ENCODE measurements at places on chromosomes 5 and 9. TPM values are rescaled to one million over a fixed set of nuclear protein-coding genes. Genes with fewer than 3 reads are reported as not detected.

GRCh38 chr9:19998153-19998552 is 209.3 kb upstream of the SLC24A2 start:
- DNase-seq = no peak

The ADAMTS12 gene
- 1.4 TPM for total RNA-seq

DNA sequence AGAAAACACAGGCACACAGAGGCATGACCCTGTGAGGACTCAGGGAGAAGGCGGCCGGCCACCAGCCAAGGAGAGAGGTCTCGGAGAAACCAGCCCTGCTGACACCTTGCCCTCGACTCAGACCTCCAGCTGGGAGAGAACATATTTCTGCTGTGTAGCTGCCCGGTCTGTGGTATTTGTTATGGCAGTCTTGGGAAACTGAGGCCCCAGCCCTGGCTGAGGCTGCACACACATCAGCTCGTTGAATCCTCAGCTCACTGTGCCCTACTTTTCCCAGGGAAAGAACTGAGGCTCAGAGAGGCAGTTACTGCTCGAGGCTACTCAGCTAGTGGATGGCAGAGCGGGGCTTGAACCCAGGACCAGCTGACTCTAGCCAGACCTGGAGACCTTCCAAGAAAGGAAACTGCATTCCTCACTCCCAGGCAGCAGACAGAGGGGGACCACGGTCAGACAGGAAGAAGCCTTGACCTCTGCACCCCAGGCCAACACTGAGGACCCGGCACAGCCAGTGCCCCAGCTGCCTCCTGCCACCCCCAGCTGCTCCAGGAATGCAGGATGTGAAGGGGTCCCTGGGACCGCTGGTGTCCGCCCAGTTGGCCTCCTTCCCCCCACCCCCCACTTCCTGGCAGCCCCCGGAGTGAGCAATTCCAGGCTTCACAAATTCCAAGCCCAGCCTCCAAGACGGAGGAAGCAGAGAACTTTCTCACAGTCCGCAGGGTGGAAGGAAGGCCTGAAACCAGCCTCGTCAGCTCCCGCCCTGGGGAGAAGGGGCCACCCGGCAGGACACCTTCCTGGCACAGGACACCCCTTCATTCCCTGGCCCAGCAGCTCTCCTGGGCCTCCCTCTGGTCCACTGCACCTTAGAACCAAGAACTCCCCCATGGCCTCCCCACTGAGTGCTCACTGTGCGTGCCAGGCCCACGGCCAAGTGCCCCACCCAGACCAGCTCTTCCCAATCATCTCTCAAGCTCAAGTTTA is 69.9 kb downstream of the LRSAM1 start:
- DNase-seq = no peak

DNA sequence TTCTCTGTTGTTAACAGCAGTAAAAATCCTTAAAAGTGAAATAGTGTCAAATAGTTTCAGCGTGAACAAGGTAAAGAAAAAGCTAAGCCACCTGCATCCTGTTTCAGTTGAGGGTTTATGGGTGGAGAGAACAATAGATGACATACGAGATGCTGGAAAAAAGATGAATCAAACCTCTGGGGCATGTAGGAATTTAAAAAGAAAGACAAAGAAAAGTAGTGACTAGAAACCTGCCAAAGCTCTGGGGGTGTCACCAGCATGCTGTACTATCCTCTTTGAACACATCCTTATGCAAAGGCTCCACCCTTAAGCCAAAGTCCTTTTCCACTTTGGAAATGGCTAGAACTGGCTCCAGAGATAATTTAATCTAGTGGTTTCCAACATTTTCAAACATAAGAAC is 22.2 kb downstream of the SCAI start:
- DNase-seq = no peak

GRCh38 chr9:106769331-106769730 is 93.6 kb upstream of the ZNF462 start:
- DNase-seq = no peak

- DNase-seq = no peak
Observed at GRCh38 chr5:110514030-110514429, 212.4 kb downstream of the TMEM232 start.

DNA sequence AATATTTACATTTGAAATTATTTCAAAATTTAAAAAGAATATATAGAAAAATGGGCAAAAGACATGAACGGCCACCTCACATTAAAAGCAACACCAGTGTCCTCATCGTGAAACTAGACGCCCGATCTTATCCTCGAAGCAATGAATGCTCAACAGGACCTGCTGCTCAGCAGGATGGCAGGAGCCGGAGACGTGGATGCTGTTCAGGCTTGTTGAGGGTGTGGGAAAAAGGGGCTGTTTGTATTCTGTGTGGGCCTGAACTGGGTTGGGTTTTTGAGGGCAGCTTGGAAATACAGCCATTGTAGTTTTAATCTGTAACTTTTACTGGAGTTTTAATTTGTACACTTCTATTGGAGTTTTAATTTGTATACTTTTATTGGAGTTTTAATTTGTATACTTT is 20.3 kb downstream of the EXOC3 start:
- no peak for DNase-seq

DNA sequence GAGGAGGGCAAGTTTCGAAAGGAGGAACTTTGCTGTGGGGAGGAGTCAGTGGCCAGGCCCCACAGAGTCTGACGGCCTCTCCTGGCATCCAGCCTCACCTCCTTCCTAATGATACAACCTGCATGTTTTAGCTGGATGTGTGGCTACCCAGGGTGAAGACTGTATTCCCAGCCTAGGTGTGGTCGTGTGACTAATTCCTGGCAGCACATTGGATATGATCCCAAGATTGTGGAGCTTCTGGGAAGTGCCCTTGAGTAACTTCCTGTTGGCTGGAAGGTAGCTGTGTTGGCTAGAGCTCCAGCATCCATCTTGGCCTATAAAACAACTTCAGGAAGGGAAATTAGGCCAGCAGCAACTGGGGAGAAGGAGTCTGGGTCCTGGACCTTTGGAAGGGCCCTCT is 19.0 kb upstream of the LPCAT1 start:
- peak; percentile 33 for DNase-seq

DNA sequence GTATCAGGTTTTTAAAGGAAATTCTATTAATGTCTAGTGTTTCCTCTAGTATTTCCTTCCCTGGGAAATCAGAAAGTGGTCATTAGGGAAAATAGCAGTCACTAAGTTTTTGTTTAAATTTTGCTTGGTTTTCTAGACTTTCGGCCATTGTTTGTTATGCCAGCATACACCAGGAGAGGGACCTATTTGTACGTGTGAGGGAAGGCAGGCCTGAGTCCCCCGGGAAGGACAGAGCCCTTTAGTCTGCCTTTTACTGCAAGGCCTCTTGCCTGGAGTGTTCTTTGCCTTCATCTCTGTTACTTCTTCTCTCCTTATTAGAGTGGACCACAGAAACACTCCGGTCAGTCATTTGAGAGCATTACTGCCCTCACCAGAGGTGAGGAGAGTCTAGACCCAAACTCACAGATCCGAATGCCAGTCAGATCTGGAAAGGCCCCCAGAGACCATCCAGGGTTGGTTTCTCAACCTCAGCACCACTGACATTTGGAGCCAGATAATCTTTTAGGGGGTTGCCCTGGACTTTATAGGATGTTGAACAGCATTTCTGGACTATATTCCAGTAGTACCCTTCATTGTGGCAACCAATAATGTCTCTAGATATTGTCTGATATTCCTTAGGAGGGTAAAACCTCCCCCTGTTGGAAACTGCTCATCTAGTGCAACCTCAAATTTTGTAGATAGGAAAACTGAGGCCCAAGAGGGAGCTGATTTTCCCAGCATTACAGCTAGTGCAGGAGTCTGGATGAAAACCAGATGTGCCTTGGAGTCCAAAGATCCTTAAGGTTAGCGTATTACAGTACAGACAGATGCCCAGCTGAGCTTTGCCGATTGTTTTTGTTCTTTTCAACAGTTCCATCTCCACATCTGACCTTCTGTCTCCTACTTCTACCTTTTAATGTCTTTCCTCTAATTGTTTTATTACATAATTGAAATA is 93.0 kb upstream of the NIPAL4 start:
- peak; percentile 72 for DNase-seq

The IFNK gene
- not detected for total RNA-seq

DNA sequence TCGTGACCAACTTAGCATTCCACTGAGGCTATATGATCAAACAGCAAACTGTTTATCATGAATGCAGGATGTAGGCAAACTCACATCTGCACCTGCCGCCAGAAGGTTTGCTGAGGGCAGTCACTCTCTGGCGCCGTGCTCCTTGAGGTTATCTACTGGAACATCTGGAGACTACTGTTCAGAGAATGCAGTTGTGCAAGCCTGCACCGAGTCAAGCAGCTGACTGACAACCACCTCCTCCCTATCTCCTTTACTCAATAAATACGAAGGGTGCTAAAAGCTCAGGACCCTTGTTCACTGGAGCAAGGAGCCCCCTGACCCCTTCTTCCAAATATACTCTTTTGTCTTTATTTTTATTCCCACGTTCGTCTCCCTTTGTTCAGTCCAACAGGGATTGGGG is 27.1 kb downstream of the CCDC125 start:
- no peak for DNase-seq

DNA sequence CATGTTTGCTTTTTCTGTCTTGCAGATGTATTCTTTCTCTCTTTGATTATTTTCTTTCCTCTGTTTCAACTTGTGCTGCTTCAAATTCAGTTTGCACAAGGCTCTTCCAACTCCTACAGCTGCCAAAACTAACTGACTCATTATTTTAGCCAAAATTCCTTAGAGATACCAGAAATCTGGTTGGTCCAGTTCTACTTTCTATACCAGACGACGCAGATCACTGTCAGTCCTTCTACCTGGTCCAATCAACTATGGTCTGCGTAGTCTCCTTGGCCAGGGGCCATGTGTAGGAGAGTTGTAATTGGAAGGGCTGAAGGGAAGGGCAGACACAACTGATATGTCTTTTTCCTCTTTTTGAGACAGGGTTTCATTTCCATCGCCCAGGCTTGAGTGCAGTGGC is 51.9 kb upstream of the JAK2 start:
- DNase-seq = no peak

DNA sequence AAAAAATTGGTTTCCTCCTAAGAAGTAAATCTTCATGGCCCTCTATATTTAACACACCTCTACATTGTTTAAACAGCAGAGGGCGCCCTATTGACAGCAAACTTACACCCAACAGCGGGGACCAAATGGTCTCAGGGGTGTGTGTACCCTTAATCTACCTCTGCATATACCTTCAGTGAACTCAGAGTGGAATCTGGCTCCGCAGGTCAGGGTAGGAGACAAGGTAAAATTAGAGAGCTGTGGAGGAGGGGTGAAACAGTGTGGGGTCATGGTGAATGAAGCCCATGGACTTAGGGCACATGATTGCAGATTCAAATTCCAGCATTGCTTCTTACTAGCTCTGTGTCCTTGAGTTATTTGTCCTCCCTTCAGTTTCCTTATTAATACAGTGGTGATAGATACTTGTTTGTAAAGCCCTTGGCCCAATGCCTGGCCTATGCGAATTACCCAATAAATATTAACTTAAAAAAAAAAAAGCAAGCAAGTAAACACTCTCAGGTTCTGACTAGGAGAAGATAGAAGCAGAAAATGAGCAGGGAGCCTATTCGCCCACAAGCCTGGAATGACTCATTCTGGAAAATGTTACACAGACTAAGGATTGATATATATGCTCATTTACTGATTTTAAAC is 122.9 kb downstream of the CAVIN4 start:
- DNase-seq = no peak

The SLC45A2 gene
- not detected for total RNA-seq

DNA sequence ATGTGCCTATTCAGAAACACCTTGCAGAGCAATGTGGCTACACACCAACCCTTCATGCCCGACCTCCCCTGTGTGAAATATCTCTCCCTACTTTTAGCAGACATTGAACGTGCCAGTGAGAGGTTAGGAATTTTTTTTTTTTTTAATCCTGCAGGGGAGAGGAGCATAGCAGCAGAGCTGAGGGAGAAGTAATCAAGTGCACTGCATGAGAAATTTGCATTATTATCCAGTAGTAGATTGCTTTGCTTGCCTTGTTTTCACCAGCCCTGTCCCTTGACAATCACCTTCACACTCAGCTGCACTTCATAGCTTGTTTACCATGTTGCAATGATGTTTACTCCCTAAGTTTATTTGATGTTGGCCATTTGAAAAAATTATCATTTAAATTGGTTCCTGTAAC is 489.6 kb upstream of the ZNF608 start:
- no peak for DNase-seq

The SHISAL2B gene
- not detected for total RNA-seq

DNA sequence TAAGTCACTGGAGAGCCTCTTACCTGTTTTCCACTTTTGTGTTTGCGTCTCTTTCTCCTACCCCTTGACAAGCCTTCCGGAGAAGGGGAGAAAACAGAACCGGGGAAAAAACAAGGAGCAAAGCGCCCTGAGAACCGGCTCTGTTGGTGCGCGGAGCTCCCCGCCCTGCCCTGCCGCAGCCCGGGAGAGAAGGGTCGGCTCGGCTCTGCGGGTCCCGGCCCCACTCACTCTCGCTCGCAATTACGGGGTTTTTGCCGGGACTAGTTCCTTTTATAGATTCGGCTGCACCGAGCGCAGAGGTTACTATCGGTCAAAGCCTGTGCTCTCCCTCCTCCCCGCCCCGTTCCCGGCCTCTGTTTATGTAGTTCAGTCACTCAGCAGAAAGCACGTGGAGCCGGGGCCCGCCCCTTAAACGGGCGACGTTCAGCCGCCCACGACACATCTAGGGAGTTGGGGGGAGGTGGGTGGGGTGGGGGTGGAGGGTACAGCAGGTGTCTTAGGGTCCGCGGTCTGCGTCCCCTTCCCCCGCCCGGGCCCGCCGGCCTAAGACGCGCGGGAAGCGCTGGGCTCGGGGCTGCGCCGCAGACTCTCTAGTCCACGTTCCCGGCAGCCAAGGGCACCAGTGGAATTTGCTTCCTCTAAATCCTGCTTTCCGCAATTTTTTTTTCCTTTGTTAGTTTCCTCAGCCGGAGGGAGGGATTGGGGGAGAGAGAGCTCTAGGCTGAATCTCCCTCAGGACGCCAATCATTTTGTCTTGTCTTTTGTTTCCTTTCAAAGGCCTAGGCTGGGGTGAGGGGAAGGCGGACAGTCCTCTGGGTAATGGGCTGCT is at the start of gene ABCA1:
Gene ABCA1, minus strand, starts transcription at position 244 of the 829 bp plus-strand sequence. CDS start 24,476 bp downstream, outside the sequence.
- DNase-seq = peak; percentile 95

DNA sequence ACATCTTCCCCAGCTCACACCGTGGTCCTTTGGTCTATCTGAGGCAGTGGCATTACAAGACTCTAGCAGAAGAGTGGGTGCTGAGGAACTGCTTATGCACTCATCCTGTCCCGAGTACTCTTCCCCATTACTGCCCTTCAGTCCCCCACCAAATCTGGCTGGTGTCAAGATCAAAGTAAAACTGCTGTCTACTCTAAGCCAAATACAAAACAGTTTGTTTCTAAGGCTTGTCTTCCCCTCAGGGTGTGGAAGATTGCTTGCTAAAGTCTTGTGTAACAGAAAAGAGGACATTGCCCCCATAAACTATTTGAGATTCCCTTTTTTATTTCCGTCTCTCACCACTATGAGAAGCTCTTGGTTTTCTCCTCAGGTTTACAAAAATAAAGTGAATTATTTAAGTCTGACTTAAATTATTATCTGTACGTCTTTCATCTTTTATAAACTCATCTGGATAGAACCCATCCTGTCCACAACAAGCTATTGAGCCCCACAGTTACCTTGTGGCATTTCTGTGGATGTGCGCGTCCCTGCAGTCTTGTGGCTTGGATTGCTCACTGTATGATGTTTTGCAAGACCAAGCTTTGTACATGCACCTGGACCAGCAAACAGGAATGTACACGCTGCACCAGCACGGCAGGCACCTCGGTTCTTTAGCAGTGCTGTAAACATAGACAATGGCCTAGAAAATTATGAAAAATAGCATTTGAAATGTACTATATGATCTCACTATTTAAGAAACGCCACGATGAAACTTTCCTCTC is 61.0 kb downstream of the CYSTM1 start:
- DNase-seq = no peak

Measured in ascending aorta (tissue), 2 donors.